ENCODE measurements at places on chromosomes 12 and 14.

DNA sequence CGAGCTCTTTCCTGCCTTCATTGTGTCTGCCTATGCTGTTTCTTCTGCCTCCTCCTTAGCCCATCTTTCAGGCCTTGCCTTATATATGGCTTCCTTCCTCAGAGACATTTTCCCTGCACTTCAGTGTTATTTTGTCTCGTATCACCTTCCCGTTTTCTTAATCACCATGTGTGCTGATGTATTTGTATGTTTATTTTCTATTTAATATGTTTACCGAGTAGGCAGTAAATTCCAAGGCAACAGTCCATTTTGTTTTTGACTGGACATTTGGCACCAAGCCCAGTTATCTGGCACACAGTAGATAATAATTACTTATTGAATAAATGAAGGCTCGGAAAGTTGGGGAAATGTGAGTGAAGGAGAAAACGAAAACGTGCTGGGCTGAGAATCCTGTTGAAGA, 4.6 kb upstream of the POU6F1 start:
- H3K27me3 ChIP-seq = no peaks in the 10 kb centered on the region
- H3K4me1 ChIP-seq = peaks cover 14% of the 10 kb centered on the region
- H3K27ac ChIP-seq = no peak overlapping the region

- H3K27me3 ChIP-seq = no peaks in the 10 kb centered on the region
- no peak for ATAC-seq
- no peak overlapping the region for H3K4me3 ChIP-seq
- peaks cover 26% of the 10 kb centered on the region for H3K36me3 ChIP-seq
- H3K4me1 ChIP-seq = peaks cover 13% of the 10 kb centered on the region
These were observed 42.6 kb downstream of the TGFB3 start for GRCh38 chr14:75939200-75939599.

GRCh38 chr14:56129933-56130332, 11.7 kb downstream of the PELI2 start:
- no peaks in the 10 kb centered on the region for H3K36me3 ChIP-seq
- H3K4me1 ChIP-seq = peaks cover 50% of the 10 kb centered on the region
- H3K27ac ChIP-seq = no peak overlapping the region
- no peak overlapping the region for H3K4me3 ChIP-seq
- ATAC-seq = no peak

DNA sequence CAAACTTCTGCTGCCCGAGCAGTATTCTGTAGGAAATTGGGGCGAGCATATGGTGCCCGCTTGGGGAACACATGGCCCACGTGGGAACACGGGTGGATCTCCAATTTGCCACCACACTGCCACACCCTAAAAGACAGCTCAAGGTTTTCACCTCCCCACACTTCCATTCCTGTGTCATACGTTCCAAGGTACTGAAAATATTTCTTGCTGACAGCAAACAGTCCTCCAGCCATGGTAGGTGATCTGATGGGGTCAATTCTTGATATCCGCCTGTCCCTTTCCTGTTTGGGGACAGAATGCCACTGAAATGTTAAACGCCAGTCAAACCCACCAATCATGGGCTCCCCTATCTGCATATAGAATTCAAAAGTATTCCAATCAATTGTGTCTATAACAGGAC, 1.2 kb downstream of the GALNT4 start:
- H3K27me3 ChIP-seq = no peaks in the 10 kb centered on the region
- peaks cover 19% of the 10 kb centered on the region for H3K36me3 ChIP-seq
- peak overlapping the region; percentile 99 for H3K4me3 ChIP-seq
- H3K27ac ChIP-seq = peak overlapping the region; percentile 95

DNA sequence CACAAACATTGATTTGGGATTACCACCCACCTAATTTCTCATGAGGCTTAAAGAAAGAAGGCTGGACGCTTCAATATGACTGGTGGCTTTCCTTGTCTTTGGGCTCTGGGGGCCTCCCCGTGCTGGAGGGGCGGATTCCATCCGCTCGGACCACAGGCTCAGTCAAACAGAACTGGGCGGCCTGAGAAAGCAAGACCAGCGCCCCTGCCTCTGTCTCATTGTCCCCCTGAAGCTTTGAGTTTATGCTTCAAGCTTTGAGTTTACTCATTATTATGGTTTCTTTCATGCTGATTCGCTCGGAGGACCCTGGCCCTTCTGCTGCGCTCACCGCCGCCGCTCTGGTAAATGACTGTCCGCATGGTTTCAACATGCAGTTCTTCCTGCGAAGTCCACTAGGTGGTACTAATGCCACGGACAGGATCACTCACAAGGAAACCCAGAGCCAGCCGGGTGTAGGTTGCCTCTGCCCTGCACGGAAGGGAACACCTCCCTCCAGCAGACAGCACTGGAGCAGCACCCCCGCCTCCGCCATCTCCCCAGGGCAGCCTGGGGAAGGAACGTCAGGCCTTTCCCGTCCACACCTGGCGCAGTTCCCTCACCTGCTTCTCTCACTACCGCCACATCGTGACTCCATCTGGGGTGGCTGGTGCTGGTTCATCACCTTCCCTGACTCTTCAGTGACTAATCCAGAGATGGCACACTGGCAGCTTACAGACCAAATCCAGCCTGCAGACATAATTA, 13.2 kb upstream of the TIGAR start:
- peaks cover 53% of the 10 kb centered on the region for H3K36me3 ChIP-seq
- H3K27ac ChIP-seq = no peak overlapping the region
- no peak overlapping the region for H3K4me3 ChIP-seq

GRCh38 chr12:5399266-5399665, 32.6 kb upstream of the NTF3 start:
- no peaks in the 10 kb centered on the region for H3K4me1 ChIP-seq
- H3K36me3 ChIP-seq = no peaks in the 10 kb centered on the region
- no peak overlapping the region for H3K27ac ChIP-seq
- peaks cover 41% of the 10 kb centered on the region for H3K27me3 ChIP-seq

GRCh38 chr14:63375769-63376168, 57.0 kb upstream of the GPHB5 start:
- H3K27ac ChIP-seq = no peak overlapping the region
- no peaks in the 10 kb centered on the region for H3K4me1 ChIP-seq
- H3K36me3 ChIP-seq = peaks cover 51% of the 10 kb centered on the region
- no peak for ATAC-seq
- no peaks in the 10 kb centered on the region for H3K27me3 ChIP-seq

- no peak overlapping the region for H3K4me3 ChIP-seq
- H3K4me1 ChIP-seq = no peaks in the 10 kb centered on the region
- no peak overlapping the region for H3K27ac ChIP-seq
- no peak for ATAC-seq
- H3K27me3 ChIP-seq = no peaks in the 10 kb centered on the region
These were observed 136.0 kb downstream of the MSRB3 start for GRCh38 chr12:65414526-65414925.

- H3K36me3 ChIP-seq = no peaks in the 10 kb centered on the region
- H3K27ac ChIP-seq = no peak overlapping the region
- H3K27me3 ChIP-seq = no peaks in the 10 kb centered on the region
- H3K4me3 ChIP-seq = no peak overlapping the region
These were observed 264.4 kb downstream of the FOXG1 start for GRCh38 chr14:29030970-29031369.

GRCh38 chr12:6968426-6968825, 2.0 kb downstream of the PHB2 start:
- H3K36me3 ChIP-seq = peaks cover 39% of the 10 kb centered on the region
- ATAC-seq = no peak
- peak overlapping the region; percentile 96 for H3K27ac ChIP-seq
- H3K27me3 ChIP-seq = no peaks in the 10 kb centered on the region

DNA sequence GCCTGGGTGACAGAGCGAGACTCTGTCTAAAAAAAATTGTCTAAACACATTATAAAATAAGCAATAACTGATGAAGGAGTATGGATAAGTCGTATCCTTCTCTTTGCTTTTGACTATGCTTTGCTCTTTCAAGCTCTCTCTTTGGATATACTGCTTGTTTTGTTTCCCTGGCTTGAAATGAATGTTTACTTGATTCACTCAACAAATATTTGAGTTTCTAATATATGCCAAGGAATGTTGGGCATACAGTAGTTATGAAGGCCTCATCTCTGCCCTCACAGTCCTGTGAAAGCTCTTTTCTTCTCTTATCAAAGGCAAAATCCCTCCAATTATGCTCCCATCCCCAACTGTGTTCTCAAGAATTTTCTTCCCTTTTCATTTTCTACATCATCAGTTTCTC, 123.5 kb downstream of the PTPRR start:
- no peaks in the 10 kb centered on the region for H3K27me3 ChIP-seq
- no peak for ATAC-seq
- H3K4me1 ChIP-seq = no peaks in the 10 kb centered on the region
- H3K36me3 ChIP-seq = no peaks in the 10 kb centered on the region
- no peak overlapping the region for H3K4me3 ChIP-seq
- H3K27ac ChIP-seq = no peak overlapping the region

GRCh38 chr12:64670019-64670418, 59.7 kb downstream of the RASSF3 start:
- peaks cover 93% of the 10 kb centered on the region for H3K4me1 ChIP-seq
- peak overlapping the region; percentile 87 for H3K27ac ChIP-seq
- peaks cover 5% of the 10 kb centered on the region for H3K36me3 ChIP-seq

- no peak overlapping the region for H3K27ac ChIP-seq
- no peak for ATAC-seq
- peaks cover 13% of the 10 kb centered on the region for H3K4me1 ChIP-seq
- H3K36me3 ChIP-seq = peaks cover 5% of the 10 kb centered on the region
- H3K4me3 ChIP-seq = no peak overlapping the region
These were observed 194.5 kb downstream of the DPF3 start for GRCh38 chr14:72699443-72699842.

DNA sequence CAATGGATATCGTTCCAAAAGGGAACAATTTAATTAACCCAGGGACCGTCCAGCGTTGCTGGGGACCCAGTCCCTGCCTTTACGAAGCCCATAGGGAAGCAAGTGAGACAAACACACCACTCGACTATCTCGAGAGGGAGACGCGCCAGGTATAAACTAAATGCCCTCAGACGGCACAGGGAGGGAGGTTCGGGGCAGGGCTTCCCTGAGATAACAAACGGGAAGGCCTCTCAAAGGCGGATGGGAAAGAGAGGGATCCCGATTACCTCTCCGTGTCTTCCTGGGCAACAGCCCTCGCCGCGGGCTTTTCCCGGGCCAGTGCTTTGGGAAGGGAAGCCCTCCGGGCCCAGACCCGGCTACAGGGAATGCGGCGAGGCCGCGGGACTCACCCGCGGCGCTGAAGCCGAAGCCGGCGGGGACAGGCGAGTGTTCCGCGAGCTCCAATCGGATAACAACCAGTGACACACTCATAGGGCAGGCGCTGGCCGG, 390 bp downstream of the BRAP start:
- ATAC-seq = no peak
- peaks cover 40% of the 10 kb centered on the region for H3K4me1 ChIP-seq
- H3K27ac ChIP-seq = peak overlapping the region; percentile 97
- H3K36me3 ChIP-seq = peaks cover 23% of the 10 kb centered on the region
- H3K27me3 ChIP-seq = no peaks in the 10 kb centered on the region

- peak; percentile 37 for ATAC-seq
- H3K4me3 ChIP-seq = no peak overlapping the region
- H3K27me3 ChIP-seq = no peaks in the 10 kb centered on the region
- no peak overlapping the region for H3K27ac ChIP-seq
- H3K4me1 ChIP-seq = peaks cover 45% of the 10 kb centered on the region
These were observed 150.2 kb downstream of the SSPN start for GRCh38 chr12:26345471-26346003.

- H3K27me3 ChIP-seq = no peaks in the 10 kb centered on the region
- H3K27ac ChIP-seq = no peak overlapping the region
- no peak for ATAC-seq
- H3K4me3 ChIP-seq = no peak overlapping the region
These were observed 27.2 kb downstream of the TSPAN8 start for GRCh38 chr12:71130521-71131069.

- H3K27me3 ChIP-seq = no peaks in the 10 kb centered on the region
- H3K4me3 ChIP-seq = no peak overlapping the region
- H3K27ac ChIP-seq = no peak overlapping the region
- ATAC-seq = no peak
- H3K36me3 ChIP-seq = no peaks in the 10 kb centered on the region
- no peaks in the 10 kb centered on the region for H3K4me1 ChIP-seq
These were observed 46.3 kb downstream of the PTPRQ start for GRCh38 chr12:80490329-80490728.

DNA sequence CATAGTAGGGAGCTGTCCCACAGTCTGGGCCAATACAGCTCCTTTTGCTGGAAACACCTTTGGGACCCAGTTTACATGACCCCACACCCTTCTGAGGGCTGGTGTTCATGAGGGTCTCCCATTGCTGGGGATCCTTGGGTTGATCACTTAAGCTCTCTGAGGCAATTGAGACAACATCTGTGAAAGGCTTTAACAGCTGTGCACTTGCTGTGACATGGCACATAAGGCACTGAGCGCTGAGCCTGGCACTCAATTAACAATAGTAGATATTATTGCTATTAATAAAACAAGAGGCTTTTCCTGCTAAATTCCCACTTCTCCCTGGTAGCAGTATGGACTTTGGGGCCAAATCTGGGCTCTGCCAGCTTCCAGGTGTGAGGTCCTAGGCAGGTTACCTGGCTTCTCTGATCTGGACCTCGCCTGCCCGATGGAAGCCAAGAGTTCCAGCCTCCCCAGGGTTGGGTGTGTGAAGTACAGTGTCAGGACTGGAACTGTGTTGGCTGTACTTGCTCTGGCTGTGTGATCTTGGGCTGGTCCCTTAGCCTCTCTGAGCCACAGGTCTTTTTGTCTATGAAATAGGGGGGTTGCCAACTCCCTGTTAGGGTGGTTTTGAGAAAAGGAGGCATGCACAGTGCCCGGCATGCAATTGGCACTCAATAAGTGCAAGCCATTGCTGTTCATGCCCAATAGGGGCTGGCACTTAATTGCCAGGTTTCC, 3.1 kb downstream of the SH2B3 start:
- no peak for ATAC-seq
- peak overlapping the region; percentile 84 for H3K4me3 ChIP-seq
- H3K27me3 ChIP-seq = no peaks in the 10 kb centered on the region

GRCh38 chr12:11725686-11726085, 76.2 kb downstream of the ETV6 start:
- peak overlapping the region; percentile 50 for H3K4me3 ChIP-seq
- no peaks in the 10 kb centered on the region for H3K27me3 ChIP-seq
- H3K4me1 ChIP-seq = peaks cover 97% of the 10 kb centered on the region
- peaks cover 26% of the 10 kb centered on the region for H3K36me3 ChIP-seq
- H3K27ac ChIP-seq = peak overlapping the region; percentile 99

GRCh38 chr12:51318846-51319599, 5.0 kb downstream of the BIN2 start:
- H3K4me1 ChIP-seq = peaks cover 80% of the 10 kb centered on the region
- peak; percentile 69 for ATAC-seq
- no peaks in the 10 kb centered on the region for H3K27me3 ChIP-seq
- no peaks in the 10 kb centered on the region for H3K36me3 ChIP-seq
- peak overlapping the region; percentile 10 for H3K4me3 ChIP-seq

- peak overlapping the region; percentile 86 for H3K27ac ChIP-seq
- peak overlapping the region; percentile 78 for H3K4me3 ChIP-seq
- H3K27me3 ChIP-seq = no peaks in the 10 kb centered on the region
- peak; percentile 94 for ATAC-seq
- peaks cover 25% of the 10 kb centered on the region for H3K4me1 ChIP-seq
These were observed 56.5 kb downstream of the HCAR2 start for GRCh38 chr12:122646517-122647217.

GRCh38 chr12:2854669-2855453, 2.0 kb downstream of the TEX52 start:
- H3K4me1 ChIP-seq = no peaks in the 10 kb centered on the region
- ATAC-seq = no peak
- H3K27ac ChIP-seq = no peak overlapping the region

GRCh38 chr12:130976171-130976720, 22.5 kb downstream of the ADGRD1 start:
- H3K27me3 ChIP-seq = peaks cover 32% of the 10 kb centered on the region
- no peak for ATAC-seq

GRCh38 chr12:103686026-103686425, 99.0 kb downstream of the STAB2 start:
- H3K36me3 ChIP-seq = no peaks in the 10 kb centered on the region
- no peak for ATAC-seq
- H3K27ac ChIP-seq = no peak overlapping the region
- H3K4me1 ChIP-seq = no peaks in the 10 kb centered on the region
- no peak overlapping the region for H3K4me3 ChIP-seq

Measured in stimulated activated memory B cell treated with anti-CD40 and anti-IgM and Interleukin-4, amounts not matched to agents 10 μg/mL and 1 μg/mL and 100 μg/mL, for 72 hours (primary cell).